ENCODE measurements at places on chromosomes 12 and 14.

DNA sequence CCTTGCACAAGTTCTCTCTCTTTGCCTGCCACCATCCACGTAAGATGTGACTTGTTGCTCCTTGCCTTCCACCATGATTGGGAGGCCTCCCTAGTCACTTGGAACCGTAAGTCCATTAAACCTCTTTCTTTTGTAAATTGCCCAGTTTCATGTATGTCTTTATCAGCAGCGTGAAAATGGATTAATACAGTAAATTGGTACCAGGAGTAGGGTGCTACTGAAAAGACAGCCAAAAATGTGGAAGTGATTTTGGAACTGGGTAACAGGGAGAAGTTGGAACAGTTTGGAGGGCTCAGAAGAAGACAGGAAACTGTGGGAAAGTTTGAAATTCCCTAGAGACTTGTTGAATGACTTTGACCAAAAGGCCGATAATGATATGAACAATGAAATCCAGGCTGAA is 27.9 kb downstream of the STYK1 start:
- DNase-seq, result no peak

DNA sequence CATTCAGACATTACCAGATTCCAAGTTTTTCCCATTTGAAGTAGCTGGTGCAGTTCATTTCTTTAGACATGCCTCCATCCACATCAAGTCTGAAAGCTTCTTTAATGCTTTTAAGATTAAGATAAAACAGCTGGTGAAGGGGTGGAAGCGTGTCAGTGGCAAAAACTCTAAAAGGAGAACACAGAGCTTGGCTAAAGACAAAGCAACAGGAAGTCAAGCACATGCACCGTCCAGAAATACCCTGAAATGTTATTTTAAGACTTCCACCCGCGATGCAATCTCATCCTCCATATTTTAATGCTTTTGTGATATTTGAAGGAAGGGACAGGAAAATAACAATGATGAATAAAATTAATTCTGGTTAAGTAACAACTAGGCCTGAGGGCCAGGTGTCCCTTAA is 31.8 kb downstream of the PPM1H start:
- DNase-seq, result peak; percentile 15

DNA sequence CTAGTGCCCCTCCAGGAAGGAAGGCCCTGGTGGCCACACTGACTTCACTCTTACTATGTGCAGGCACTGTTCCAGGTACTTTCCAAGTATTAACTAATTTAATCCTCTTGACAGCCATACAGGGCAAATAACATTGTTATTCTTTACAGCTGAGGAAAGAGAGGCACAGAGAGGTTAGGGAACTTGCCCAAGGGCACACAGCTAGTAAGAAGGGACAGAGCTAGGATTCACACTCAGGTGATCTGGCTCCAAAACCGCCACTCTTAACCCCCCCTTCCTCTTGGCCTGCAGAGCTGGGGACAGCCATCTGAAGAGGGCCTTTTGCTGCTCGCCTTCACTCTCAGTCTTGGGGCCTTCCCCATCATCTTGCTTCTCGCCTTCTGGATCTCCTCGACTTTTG is 4.0 kb downstream of the JDP2 start:
- DNase-seq, result no peak

DNA sequence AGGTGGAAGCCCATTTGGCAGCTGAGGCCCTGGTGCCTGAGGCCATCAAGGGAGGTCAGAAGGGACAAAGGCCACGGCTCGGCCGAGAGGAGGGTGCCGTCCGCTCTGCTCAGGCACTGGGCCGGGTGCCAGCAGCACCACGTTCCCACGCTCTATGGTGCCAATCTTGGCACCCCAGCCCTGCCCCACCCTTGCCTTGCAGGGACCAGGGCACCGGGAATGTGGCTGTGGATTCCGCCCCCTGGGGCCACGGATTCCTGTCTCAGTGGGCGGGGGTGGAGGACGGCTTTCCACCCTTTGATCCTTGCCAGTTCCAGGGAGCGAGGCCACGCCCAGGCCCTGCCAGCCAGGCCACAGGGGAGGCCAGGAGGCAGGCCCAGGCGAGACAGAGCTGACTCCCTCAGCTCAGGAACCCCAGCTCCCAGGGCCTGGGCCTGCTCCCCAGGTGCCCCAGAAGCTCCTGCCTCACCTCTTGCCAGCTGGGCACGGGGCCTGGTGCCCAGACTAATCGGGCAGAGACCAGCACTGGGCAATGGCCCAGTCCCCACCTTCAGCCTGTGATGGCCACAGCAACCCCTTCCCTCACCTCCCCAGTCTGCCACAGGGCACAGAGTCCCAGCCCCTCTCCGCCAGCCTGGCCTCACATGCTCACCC is 26.4 kb upstream of the GPR132 start:
- DNase-seq, result no peak

DNA sequence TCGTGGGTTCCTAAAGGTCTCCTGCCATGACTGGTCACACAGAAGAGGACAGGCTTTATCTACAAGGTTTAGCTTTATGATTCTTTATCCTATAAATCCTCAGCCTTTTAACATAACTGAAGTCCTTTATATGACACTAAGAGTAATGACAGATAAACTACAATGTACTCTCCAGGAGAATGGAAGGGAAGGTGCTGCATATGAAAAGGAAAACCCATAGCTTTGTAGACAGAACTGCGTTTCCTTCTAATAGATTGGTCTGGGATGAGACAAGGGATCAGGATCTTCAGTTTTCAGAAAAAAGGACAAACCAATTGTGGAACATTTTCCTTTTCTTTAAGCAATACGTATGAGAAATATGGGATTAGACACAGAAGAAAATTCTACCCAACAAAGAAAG is 201.1 kb upstream of the NPAS3 start:
- DNase-seq, result no peak

GRCh38 chr12:93914281-93914680 is 234.1 kb upstream of the PLXNC1 start:
- DNase-seq, result no peak

- no peak for DNase-seq
These were observed 182.8 kb downstream of the ASCL1 start for GRCh38 chr12:103140286-103140685.

GRCh38 chr14:105855893-105856675 is 329.7 kb downstream of the TMEM121 start:
- no peak for DNase-seq

GRCh38 chr14:30389134-30389876 is 169.7 kb upstream of the G2E3 start:
- no peak for DNase-seq

DNA sequence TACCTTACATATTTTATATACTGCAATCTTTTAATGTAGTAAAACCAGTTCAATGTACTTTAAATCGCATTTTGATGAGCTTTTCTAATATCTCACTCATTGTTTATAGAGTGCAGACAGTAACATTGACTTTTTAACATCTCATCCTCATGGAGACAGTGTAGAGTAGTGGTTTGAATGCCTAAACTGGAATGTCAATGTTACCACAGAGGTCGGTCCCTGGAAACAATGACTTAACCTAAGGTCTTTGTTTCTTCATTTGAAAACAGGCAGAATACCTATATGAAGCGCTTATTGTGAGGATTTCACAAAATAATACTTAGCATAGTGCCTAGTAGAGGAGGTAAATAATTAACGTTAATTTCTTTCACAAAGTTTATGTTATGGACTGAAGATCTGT is 5.0 kb downstream of the CDK17 start:
- peak; percentile 43 for DNase-seq

DNA sequence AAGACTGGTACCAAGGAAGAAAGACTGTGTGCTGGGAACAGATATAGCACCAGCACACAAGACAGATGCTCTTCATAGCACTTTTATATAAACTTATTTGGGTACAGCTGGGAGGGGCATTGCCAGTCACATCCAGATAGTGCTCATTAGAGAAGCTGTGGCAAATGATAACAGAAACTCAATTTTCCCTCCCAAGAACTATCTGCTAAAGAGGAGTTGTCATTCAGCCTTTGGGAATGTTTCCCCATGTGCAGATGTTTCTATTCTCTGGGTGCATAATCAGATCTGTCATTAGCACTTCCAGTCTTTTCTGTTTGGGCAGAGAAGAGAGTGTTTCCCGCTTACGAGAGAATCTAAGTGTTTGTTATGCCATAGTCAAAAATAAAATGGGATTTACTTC is 714.9 kb upstream of the MDGA2 start:
- no peak for DNase-seq

DNA sequence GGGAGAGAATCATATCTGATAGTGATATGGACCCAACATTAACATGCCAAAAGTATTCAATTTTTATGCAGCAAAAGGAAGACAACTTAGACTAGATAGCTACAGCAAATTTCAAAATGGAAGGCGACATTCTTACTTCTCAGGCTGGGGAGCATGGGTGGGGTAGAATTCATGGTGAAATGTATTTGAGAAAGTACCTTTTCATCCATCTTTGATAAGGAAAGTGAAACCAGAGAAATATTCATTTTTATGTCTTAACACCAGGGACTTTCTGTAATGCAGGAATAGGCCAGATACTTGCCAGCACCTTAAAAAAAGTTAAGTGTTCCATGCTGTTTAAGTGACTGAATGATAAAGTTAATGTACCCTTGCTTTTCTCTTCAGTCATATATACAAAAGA is 13.4 kb downstream of the BTG1 start:
- no peak for DNase-seq

DNA sequence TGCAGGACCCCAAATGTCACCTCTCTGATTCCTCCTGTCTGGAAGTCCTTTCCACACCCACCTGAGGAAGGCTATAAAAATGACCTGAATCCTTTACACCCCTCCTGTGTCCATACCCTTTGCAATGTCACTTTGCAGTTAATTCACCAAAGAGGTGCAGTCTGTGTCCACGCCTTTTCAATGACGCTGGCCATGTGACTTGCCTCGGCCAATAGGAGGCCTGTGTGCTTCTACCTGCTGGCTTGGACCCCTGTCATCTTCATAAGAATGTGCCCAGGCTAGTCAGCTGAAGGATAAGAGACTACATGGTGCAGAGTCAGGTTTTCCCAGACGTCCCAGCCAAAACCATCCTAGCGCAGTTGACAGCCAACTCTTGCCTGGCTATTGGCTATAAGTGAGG is 101.4 kb downstream of the KSR2 start:
- DNase-seq, result no peak

DNA sequence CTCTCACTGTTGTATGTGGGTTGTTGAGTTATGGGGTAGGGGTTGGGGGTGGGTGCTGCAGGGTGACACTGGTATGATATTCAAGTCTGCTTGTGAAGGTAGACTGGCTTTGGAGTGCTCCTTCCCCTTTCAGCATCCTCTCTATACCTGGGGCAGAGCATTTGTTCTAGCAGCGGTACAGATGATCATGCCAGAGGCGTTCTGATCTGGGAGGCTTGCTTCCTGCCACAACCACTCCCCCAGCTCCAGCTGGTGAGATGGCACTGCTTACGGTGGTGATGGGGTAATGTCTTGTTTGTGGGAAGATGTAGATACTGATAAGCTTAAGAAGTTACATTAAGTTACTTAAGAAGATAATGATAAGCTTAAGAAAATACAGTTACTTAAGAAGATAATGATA is 131.8 kb downstream of the ERC1 start:
- peak; percentile 13 for DNase-seq

DNA sequence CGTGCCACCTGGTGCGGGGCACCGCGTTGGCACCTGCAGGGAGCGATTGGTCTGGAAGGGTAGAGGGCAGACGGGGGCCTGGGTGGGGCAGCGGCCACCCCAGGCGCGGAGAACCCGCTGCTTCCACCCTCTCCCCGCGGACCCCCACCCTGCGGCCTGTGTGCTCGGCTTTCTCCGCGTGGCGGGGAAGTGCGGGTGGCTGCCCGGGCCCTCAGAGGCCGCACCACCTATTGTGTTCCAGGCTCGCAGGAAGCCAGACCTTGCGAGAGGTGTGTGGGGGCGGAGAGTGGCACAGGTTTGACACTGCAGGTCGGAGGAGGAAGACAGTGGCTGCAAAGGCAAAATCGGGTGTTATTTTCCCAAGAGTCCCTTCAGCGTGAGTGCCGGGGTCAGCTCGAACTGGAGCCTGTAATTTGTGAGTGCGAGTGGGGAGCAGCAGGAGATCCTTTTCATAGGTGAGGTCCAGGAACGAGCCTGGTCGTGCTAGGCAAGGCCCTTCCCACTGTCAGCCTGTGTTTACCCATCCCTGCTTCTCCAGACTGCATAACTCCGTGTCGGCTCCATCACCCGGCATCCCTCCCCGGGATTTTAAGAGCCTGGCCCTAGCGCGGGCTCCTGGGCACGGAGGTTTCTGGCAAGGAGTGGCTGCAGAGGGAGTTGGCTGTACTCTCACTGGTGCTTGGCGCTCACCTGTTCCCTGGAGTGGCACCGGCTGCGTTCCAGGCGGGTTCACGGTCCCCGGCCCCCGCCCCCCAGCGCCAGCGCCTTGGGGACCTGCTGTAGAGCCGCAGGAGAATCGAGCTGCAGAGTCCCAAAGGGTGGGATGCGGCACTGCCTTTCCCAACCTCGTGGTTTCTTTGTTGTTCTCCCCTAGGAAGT is 935 bp downstream of the TBC1D30 start:
- DNase-seq, result no peak

DNA sequence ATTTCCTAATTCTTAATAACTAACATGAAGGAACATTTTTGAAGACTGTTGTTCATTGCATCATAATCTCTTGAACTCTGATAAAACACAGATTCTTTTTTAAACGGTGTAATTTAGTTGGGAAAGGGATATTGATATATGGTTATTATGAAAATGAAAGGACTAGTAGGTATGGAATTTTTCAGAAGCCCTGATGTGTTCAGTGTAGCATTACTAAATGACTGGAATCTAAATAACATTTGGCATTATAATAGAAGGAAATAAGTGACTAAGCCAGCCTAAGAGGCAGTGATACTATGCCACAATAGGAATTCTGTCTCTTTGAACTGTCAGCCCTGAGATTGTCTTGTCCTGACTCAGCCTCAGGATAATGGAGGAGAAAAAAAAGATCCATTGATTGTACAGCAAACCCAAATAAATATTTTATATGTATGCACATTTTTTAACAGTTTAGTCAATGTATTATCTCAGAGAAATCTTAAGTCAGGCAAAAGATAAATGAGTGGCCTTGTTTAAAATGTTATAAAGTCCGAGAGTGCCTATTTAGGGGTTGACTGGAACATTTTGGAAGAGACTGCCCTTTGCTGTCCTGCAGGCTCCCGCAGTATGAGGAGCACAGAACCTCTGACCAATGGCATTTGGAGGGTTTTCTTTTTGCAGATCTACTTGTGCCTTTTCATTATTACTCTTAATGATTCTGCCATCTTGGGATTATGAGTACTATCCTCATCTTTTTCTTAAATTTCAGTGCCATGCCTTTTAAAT is 271.2 kb downstream of the EGLN3 start:
- peak; percentile 51 for DNase-seq

GRCh38 chr14:58238252-58239243 is 6.1 kb upstream of the PSMA3 start:
- DNase-seq, result peak; percentile 66

- no peak for DNase-seq
These were observed 70.5 kb downstream of the EP400 start for GRCh38 chr12:132020292-132020691.
